ENCODE measurements at places on chromosomes 7 and 10. TPM values are rescaled to one million over a fixed set of nuclear protein-coding genes. Genes with fewer than 3 reads are reported as not detected.

RBAK gene
- 11.3 TPM for total RNA-seq

- DNase-seq, result peak; percentile 11
These were observed 286.8 kb downstream of the PARD3 start for GRCh38 chr10:34528320-34528719.

SEMA3D gene
- total RNA-seq, result 1.6 TPM

- DNase-seq, result no peak
These were observed 209.2 kb upstream of the FAM3C start for GRCh38 chr7:121605317-121605680.

DNA sequence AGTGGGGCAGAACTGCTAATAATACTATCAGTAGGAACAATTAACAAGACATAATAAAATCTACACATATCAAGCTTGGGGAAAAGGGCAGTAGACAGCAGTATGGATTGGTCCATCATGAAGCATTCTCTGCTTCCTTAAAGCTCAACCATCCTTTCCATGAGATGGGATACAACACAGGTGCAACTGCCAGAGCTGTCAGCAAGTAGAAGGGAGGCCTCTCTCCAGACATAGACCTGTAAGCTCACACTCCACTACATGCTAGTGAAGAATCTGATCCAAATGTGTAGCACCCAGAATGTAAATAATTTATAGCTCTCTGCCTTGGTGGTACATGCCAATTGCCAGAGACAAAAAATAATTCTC is 41.5 kb upstream of the ANAPC16 start:
- DNase-seq, result no peak

GRCh38 chr7:64893401-64893800 is 9.7 kb upstream of the ZNF273 start:
- peak; percentile 62 for DNase-seq

GRCh38 chr7:154688952-154689351 is 314.0 kb downstream of the PAXIP1 start:
- DNase-seq, result no peak

- peak; percentile 57 for DNase-seq
These were observed 254.6 kb downstream of the TNS3 start for GRCh38 chr7:47327346-47327697.

SVIL gene
- 14.5 TPM for total RNA-seq

DNA sequence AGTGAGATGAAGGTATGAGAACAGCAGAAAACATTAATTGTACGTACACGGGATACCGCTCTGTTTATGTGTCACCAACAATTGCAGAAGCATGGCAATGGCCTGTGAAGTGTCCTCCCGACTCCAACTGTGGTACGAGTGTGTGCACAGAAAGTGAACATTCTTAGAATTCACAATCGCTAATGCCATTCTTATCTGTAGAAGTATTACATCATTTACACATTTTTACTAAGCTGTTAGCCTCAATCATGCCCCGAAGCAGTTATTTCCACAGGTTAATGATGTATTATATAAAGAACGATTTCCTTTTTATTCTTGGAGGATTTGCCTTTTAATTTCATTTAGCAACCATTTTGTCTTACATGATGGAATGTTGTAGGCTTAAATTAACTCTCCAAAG is 103.4 kb downstream of the EVX1 start:
- no peak for DNase-seq

GRCh38 chr7:1969459-1970284 is 263.1 kb downstream of the MAD1L1 start:
- DNase-seq, result no peak

GRCh38 chr7:116578526-116578925 is 53.7 kb downstream of the CAV1 start:
- no peak for DNase-seq

GRCh38 chr10:58867683-58868082 is 308.8 kb upstream of the PHYHIPL start:
- DNase-seq, result no peak

DNA sequence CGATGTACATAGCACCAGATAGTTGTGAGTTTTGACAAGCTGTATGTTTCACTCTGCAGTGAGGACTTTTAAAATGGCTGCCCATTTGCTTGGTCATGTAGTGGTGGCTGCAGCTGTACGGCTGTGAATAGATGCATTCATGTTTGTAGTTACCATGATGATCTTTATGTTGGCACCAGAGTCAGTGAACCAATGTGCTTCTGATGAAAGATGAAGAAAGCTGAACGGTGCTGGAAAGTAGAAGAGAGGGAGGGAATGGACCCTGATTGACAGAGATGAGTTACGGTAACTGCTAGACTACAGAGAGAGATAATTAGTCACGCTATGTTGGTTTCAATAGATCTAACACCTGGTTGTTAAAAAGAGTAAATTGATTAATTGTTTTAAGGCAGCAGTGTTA is 256.8 kb downstream of the CELF2 start:
- no peak for DNase-seq
